ENCODE measurements at places on chromosomes 2 and 18.

DNA sequence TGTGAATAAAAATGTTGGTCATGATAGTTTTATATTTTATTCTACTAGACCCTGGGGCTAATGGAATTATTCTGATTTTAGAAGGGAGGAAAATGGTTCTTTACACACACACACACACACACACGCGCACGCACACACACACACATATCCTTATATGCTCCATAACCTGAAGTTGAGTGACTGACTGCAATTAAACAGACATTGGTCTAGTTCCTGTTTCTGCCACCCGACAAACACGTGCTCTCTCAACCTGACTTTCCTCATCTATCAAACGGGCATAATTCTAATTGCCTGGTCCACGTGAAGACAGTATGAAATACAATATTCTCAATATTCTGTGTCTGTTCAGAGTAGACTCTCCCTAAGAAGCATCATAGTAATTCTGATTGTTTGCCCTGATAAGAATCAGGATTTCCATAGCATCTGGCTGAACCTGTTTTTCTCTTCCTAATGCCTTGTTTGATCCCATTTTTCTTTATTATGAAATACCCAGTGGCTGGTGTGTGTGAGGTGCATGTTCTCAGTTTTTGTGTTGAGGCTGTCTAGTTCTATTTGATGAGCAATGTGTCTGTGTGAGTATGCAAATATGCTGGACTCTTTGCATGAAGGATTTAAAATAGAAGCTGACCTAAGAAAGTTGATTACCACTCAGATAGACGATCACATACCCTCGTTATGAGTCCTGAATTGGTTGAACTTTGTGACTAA lies 51.0 kb downstream of the SETBP1 start:
- peak; percentile 31 for DNase-seq

- DNase-seq = no peak
Measured at GRCh38 chr18:13443552-13443951, 225.0 kb downstream of the LDLRAD4 start.

DNA sequence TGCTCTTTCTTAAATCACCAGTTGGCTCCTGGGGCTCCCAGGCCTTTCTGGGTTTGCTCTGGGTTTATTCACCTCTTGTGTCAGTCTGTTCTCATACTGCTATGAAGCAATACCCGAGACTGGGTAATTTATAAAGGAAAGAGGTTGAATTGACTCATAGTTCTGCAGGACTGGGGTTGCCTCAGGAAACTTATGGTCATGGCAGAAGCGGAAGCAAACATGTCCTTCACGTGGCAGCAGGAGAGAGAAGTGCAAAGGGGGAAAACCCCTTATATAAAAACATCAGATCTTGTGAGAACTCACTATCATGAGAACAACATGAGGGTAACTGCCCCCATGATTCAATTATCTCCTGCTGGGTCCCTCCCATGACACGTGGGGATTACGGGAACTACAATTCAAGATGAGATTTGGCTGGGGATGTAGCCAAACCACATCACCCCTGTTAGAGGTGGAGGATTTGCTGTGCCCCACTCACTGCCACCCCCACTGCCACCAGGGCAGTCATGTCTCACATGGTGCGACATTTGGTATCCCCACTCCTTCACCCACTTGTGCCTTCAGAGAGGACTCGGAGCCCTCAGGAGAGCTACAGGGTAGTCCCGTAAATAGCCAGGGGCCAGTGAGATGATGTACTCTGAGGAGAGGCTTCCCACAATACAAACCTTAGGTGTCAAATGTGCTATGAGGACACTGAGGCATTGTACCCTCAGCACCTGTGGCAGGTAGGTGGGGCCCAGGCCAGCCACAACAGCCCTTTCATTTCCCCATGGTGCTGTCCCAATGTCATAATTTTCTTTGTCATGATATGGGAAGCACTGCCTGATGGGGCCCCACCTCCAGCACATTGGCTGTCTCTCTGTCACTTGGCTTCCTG lies 35.7 kb downstream of the CDC42EP3 start:
- DNase-seq = peak; percentile 84

DNA sequence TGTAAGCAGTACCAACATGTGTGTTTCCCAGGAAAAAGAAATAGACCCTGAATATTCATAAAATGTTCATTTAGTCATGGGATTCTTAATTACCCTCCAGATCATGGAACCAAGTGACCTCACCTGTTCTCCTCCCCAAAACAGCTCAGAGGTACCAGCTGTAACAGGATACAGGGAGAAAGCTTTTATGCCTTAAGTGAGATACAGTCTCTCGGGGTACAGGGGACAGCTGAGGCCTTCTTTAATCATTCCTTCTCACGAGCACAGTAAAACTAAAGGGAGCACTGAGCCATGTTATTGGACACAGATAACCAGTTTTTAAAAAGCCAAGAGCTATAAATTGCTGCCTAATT lies 16.6 kb downstream of the EPHA4 start:
- no peak for DNase-seq

GRCh38 chr2:240730501-240731177 lies 39.0 kb downstream of the AQP12A start:
- DNase-seq = no peak

- no peak for DNase-seq
Measured at GRCh38 chr2:187710791-187711521, 156.7 kb upstream of the TFPI start.

GRCh38 chr18:61770279-61770678 lies 122.5 kb downstream of the RNF152 start:
- DNase-seq = no peak

DNA sequence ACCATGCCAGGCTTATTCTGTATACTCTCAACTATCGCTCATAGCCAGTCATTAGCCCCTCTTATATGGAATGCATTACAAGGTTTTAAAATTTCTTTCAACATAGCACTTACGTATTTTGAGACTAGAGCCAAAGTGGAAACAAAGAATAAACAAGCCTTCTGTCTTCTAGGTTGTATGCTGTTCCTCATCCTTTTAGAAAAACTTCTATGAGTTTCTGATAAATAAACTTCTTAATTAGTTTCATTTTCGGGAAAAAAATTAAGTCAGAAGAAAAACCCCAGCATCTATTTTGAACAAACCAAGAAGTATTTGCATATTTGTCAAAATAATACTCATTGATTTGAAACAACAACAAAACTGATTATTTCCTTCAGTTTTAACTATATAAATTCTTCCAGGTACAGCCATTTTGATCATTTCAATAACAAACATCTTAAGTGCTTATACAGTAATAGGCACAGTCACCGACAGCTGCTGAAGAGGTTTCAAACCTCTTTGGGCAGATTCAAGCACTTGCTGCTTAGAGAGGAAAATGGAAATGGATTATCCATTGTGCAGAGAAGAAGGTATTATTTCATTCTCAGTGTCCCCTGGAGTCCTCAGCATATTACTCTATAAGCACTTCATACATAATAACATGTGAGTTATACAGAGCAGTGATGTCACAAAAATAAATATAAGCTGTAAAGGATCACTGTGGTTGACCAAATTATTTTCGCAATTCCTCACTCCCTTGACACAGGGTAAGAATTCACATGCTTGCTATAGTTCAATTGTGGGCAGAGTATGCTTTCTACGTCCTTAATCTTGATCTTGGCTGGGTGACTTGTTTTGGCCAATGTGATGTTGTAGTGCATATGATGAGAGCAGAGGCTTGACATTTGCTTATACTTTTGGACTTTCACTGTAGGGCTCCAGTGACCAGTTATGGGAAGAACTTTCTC lies 833.8 kb downstream of the TRIB2 start:
- DNase-seq = no peak

GRCh38 chr18:43661570-43661969 lies 384.3 kb upstream of the SYT4 start:
- no peak for DNase-seq

DNA sequence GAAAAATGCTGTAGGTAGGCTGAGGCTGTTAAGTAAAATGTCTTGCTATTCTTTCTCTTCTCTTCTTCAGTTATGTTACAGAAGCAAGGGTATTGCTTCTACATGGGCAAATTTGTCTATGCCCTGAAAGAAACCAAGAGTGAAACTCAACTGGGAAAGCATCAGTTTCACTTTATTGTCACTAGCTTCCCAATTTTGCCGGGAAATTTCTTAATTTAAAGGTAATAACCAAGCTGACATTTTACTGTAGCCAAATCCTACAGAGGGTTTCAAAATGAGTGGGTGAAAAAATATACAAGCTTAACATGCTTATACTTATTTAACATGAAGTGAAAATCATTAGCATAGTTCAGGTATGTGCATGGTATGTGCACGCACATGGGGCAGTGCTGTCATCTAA lies 3.2 kb downstream of the TANK start:
- no peak for DNase-seq

- DNase-seq = no peak
Measured at GRCh38 chr2:227829337-227829736, 15.7 kb downstream of the CCL20 start.

DNA sequence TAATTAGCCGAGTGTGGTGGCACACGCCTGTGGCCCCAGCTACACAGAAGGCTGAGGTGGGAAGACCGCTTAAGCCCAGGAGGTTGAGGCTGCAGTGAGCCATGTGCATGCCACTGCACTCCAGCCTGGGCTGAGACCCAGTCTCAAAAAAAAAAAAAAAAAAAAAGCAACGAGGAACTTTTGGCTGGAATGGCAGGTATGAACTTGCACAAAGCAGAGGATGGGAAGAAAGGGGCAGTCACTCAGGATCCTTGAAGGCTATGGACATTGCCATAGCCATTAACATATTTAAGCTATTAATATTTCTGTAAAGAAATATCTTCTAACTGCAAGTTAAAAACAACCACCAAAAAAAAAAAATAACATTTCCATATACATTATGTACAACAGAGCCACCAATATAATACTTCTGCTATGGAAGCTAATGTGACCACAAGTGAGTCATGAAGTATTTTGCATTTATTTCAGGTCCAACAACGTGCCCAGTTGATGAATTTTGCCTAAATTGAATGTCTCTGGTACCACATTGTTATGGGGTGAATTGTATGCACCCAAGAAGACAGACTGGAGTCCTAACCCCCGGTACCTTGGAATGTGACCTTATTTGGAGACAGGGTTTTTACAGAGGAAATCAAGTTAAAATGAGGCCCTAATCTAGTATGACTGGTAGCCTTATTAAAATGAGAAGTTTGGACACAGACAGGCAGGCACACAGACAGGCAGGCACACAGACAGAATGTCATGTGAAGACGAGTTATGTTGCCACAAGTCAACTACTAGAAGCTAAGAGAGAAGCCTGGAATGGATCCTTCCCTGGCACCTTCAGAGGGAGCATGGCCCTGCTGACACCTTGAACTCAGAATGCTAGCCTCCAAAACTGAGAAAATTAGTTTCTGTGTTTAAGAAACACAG lies 102.8 kb downstream of the RBMS1 start:
- no peak for DNase-seq

DNA sequence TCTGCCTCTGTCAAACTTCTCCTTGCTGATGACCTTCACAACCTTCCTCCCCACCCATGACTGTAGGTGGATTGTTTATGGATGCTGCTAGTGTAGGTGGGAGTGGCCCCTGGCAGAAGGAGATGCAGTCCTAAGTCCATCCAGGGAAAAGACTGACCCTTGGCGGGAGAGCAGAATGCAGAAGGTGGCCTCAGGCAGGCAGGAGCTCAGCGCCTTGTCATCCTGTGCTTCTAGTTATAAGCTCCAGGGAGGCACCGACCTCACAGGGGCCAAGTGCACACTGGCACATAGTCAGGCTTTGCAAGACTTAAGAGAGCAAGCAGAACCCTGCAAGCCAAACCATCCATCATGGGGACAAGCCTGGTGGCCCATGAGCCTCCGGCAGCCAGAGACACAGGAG lies 74.4 kb downstream of the CAPN13 start:
- DNase-seq = no peak

- no peak for DNase-seq
Measured at GRCh38 chr2:148184976-148185375, 164.1 kb downstream of the MBD5 start.

GRCh38 chr18:23599809-23600208 lies 13.5 kb upstream of the NPC1 start:
- DNase-seq = no peak

GRCh38 chr2:134436706-134437105 lies 182.8 kb downstream of the MGAT5 start:
- DNase-seq = no peak

DNA sequence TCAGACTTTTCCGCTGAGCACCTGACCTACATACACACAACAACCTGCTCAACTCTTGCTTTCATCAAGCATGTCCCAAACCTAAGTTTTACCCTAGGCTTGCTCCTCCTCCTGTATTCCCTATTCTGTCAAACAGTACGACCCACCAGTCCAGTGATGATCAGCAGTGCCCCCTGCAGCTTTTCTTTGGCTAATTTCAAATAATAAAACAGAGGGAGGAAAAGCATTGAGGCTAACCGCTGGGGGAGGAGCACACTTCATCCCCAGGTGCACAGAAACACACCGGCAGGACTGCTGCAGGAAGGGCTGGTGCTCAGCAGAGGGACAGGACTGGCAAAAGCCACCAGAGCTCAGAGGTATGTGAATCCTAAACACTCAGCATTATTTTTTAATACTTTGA lies 21.2 kb downstream of the E2F6 start:
- DNase-seq = no peak

GRCh38 chr2:46711156-46711555 lies 204.4 kb downstream of the MCFD2 start:
- DNase-seq = no peak

- DNase-seq = no peak
Measured at GRCh38 chr2:147467441-147467840, 377.4 kb upstream of the ACVR2A start.

DNA sequence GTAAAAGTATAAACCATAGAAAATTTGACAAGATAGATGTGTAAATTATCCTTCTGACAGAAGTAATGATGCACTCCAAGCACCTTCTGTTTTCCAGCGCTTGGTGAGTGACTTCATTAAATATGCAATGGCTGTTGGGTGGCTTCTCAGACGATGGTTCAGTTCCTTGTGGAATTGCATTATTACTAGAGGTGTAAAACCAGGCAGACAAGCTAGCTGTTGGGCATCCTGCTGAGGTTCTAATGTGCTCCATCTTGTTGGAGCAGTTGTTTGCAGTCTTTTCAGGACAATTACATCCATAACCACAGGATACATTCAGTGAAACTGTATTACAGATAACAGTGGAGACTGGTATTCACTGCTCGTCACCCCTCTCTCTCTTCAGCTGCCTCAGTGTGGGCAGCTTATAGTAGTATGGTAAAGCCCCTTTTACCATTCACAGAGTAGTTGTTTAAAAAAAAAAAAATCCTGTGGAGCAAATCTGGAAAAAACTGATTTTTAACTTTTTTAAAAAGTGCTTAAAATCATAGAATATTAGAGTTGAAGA lies 143.5 kb downstream of the AGPS start:
- no peak for DNase-seq

DNA sequence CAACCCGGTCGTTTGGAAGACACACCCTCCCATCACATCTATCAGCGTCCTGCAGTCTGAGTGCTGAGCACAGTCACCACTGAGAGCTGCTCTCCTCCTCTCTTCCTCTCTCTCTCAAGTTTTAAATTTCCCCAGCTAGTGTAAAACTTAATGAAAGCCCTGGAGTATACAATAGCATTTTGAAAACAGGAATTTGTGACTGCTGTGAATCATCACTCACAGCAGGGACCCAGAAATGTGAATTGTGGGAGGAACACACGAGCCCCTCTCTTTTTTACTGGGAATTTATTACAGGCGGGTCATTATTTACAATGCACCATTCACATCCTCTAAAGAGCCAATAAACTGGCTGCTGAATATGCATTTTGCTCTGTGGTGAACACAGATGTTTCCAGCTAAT lies 185.0 kb upstream of the SMIM21 start:
- DNase-seq = no peak

GRCh38 chr2:25587361-25587760 lies 86.0 kb downstream of the DTNB start:
- DNase-seq = no peak

Data from GDM1 (cell line).